ENCODE measurements at places on chromosomes 2 and 18.

- DNase-seq, result no peak
Measured at GRCh38 chr2:37454851-37455762, 110.7 kb downstream of the QPCT start.

- DNase-seq, result no peak
Measured at GRCh38 chr18:9066817-9067306, 35.6 kb upstream of the NDUFV2 start.

DNA sequence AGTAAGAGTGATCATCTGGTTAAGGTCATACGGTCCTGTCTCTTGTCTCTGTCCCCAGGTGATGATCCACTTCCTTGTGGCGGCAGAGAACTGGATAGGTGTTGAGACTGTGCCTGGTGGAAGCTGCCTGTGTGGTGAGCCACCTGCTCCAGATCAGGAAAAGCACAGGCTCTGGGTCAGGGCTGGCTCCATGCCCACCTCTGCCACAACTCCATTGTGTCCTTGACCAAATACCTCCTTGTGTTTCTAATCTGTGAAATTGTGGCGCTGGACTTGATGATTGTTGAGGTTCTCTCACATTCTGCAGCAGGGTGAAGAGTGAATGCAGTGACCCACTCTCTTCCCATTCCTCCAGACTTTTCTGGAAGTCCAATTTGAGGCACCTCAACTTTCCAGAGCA lies 45.7 kb upstream of the EN1 start:
- DNase-seq, result no peak

- no peak for DNase-seq
Measured at GRCh38 chr2:143333168-143333791, 204.1 kb downstream of the ARHGAP15 start.

DNA sequence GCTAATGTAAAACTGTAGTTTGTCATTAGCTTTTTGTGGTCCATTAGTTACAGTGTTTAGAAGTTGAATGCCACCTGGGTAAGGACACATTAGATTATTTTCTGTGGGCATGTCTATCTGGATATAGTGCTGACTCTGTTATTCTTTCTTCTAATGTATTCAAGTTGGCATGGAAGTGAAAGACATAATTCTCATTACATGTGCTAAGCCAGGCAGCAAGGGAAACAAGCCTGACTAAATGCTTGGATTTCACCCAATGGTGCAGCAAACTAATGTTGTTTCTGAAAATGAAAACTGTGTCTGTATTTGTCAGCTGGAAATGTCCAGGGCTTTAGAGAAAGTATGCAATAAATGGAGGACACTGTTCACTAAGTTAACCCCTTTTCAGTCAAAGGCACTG lies 100.7 kb downstream of the NUP35 start:
- DNase-seq, result no peak

GRCh38 chr2:29293830-29294438 lies 178.7 kb downstream of the CLIP4 start:
- peak; percentile 85 for DNase-seq

DNA sequence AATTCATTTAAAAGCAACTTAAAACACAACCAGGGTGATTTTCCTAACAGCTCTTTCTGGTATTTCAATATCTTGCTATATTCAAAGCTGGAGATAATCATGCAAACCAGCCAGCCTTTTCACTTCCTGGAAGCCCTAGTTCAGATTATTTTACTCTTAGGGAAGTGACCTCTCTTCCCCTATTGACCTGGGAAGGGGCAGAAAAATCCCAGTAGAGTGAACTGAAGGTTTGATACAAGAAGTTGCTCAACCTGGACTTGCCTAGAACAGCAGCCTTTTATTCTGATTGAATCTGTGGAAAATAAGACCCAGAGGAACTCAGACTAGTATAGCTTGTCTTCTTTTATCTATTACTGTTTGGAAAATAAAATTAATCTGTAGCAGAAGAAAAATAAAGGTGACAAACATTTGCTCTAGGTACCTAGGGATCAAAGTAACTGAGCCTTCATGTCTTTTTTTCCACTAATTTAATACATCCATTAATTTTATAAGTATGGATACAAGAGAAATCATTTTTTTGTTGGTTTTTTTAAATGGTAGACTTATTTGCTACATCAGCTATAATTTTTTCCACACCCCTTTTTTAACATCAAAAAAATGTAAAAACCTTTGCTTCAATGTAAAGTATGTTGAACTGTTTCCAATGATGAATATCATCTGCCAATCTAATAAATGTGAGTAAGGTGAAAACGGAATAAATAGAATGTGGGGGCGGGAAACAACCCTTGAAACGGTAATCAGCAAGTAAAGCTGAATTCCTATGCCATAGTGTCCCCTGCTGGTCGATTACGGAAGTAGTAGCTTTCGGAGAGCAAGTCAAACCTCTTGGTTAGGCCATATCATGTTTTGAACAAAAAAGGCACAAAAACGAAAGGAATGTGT lies 629.9 kb downstream of the NRXN1 start:
- DNase-seq, result peak; percentile 76

GRCh38 chr18:72427721-72428120 lies 116.4 kb downstream of the CBLN2 start:
- DNase-seq, result no peak

DNA sequence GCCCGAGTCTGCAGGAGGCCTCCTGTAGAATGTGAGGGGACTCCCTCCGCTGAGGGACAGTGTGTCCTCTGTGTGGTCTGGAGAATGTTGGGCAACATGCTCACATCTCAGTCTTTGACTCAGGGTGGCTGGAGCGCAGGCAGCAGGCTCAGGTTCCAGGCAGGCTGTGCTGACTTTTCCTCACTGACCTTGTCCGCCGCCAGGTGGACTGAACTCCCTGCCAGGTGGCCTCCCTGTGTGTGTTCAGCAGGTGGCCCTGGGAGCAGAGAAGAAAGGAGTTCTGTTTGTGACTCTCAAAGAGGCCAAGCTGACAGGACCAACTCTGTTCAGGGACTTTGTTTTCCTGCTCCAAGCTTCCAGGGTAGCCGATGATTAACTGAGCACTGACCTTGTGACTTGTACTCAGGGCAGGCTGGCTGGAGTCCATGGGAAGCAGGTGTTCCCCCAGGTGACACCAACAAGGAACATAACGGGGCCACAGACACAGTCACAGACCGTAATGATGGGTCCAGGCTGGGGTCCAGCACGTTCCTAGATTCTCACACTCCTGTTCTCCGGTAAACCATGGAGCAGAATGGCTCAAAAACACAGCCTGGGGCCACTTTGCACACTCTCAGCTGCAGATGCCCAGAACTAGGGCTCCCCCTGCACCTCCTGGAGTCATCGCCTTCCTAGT lies 439.8 kb downstream of the RNF144A start:
- DNase-seq, result no peak

DNA sequence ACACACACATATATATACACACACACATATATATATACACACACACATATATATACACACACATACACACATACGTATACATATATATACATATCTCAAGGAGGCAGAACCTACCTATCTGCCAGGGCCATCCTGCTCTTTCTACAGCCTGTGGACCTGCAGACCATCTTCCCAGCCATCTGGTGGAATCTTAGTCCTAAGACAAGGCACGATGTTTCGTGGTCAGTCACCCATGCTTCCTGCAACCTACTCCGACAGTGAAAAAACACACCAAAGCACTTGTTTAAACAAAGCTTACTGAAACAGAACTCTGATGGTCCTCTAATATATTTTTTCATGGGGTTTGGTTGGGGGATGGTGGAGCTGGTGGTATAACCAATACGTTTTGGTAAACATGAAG lies 164.2 kb upstream of the ZNF521 start:
- DNase-seq, result no peak

GRCh38 chr18:61772293-61772848 lies 120.4 kb downstream of the RNF152 start:
- DNase-seq, result no peak

GRCh38 chr2:54891909-54892308 lies 158.3 kb downstream of the RTN4 start:
- DNase-seq, result no peak

- no peak for DNase-seq
Measured at GRCh38 chr2:189858291-189858690, 74.0 kb downstream of the PMS1 start.

GRCh38 chr2:119466373-119466772 lies 34.7 kb downstream of the TMEM37 start:
- no peak for DNase-seq

DNA sequence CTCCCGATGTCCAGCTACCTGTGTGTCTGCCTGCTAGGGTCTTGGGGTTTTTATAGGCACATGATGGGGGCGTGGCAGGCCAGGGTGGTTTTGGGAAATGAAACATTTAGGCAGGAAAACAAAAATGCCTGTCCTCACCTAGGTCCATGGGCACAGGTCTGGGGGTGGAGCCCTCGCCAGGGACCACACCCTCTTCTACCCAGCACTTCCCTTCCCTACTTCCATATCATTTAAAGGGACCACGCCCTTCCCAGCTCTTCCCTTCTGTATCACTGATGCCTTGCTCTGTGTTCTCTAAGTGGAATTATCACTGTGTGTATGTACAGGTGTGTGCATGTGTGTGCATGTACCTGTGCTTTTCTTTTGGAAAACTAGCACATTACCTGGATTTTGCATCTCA lies 6.3 kb downstream of the UGT1A1 start:
- DNase-seq, result no peak

GRCh38 chr2:220847006-220847405 lies 725.1 kb downstream of the EPHA4 start:
- no peak for DNase-seq

DNA sequence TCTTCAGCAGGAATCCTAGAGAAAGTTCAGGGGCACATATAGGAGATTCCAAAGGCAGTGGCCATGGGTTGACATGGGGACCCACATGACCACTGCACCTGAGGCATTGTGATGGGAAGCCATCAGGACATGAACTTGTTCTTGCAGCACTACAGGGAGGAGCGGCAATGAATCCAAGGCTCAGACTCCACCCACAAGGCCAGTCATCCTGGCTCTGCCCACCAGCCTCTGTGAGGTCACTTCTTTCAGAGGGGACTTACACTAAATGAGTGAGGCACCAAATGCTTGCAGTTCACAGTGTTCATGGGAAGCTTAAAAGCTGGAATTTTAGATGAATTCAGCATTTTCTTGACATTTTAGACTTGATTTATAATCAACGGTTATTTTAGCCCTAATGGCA lies 254.2 kb downstream of the SETBP1 start:
- no peak for DNase-seq

GRCh38 chr2:43169987-43170386 lies 56.4 kb downstream of the ZFP36L2 start:
- peak; percentile 46 for DNase-seq

DNA sequence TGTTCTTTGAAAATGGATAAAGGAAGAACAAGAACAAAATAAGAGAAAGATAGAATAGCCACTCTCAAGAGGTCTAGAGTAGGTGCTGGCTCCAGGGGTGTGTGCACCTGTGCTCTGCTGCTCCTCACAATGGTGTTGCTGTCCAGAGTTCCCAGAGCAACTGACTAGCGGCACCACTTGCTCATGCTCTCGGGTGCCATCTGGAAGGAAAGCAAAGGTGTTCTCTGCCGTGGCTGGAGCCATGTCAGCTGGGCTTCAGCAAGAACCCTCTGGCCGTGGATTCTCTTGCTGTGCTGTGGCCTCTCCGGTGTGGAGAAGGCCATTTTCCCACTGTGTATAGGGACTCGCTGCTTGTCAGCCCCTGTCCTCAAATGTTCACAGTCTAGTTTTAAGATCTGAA lies 114.6 kb upstream of the TEX51 start:
- no peak for DNase-seq

GRCh38 chr2:157307021-157307420 lies 18.6 kb downstream of the ERMN start:
- DNase-seq, result no peak

- DNase-seq, result no peak
Measured at GRCh38 chr18:79139206-79139605, 70.0 kb downstream of the ATP9B start.

- no peak for DNase-seq
Measured at GRCh38 chr2:80042635-80043034, 261.9 kb downstream of the LRRTM1 start.

GRCh38 chr18:48815179-48815515 lies 135.6 kb downstream of the SMAD7 start:
- no peak for DNase-seq

GRCh38 chr2:144279165-144279564 lies 240.8 kb downstream of the ZEB2 start:
- no peak for DNase-seq

DNA sequence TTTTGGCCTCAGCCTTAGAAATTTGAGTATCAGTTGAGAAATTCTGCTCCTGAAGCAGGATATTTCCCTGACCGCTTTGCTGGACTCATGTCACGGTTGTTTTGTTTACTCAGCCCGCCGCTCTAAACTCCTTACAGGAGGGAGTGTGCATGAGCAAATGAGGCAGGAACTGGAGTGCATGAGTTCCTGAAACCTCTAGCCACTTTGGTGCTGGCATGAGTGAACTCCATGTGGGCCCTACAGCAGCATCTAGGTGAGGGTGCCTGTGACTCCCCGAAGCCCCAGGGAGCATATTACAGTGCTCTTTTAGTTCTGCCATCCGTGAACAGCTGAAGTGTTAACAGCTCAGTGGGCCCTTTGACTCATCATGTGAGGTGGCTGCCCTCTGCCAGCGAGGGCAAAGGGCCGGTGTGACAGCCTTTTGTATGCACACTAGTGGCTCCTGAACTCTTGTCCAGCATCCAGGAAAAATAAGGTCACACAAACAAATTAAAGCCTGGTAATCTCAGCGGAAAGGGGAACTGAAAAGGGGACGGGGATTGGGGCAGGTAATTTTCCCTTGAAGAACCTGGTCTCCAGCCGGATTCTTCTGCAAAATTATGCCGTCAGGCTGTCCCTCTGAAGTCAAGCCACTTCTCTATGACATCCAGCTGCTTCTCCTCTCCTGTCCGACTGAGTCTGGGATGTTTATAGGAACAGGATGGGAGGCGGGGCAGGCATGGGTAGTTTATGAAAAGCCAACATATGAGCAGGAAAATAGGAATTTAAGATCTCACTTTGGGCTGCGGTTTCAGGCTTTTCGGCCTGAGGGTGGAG lies 1668.7 kb downstream of the SUCLG1 start:
- peak; percentile 4 for DNase-seq

- no peak for DNase-seq
Measured at GRCh38 chr2:16635791-16636699, 29.6 kb downstream of the CYRIA start.

DNA sequence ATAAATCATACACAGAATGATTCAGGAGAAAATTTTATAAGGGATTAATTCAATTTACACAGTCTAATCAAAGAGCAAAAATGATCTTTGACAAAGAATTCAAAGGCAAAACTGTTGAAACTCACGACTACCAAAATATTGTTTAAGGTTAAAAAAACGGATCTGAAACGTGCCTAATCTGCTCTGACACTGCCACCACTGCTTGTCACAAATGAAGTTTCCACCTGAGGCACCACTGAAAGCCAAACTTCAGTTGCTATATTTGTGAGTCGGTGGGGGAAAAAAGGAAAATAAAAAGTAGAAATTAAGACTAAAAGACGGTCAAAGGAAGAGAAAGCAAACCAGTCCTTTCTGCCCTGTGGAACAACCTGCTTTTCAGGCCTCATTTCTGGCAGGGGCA lies 140.6 kb upstream of the DNMT3A start:
- DNase-seq, result no peak

DNA sequence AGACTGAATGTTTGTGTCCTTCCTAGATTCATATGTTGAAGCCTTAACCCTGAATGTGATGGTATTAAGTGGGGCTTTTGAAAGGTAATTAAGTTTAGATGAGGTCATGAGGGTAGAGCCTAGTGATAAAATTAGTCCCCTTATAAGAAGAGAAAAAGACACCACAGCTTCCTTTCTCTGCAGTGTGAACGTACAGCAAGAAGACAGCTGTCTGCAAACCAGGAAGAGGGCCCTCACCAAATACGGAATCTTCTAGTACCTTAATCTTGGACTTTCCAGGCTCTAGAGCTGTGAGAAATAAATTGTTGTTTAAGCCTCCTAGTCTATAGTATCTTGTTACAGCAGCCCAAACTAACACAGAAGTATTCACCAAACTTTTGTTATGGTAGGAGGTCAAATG lies 57.1 kb upstream of the CYTIP start:
- DNase-seq, result no peak

All from nephron progenitor cell (in vitro differentiated cells).